ENCODE measurements at places on chromosomes 6 and 20. TPM values are rescaled to one million over a fixed set of nuclear protein-coding genes. Genes with fewer than 3 reads are reported as not detected.

DNA sequence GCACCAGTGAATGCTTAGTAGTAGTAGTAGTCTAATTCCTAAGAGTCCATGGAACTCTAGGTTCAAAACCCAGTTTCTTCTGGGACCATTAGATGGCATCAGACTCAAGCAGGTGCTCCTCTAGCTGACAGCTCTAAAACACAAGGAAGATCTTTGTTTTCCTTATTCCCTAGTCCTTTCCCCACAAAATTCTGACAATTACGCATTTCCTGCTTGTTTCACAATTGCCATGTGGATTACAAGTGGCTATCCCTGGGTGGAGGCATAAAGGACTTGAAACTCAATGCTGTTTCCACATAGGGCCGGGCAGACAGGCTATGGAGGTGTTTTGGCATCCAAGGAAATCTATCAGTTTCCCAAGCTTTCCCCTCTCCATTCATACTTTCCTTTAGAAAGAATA lies 9.2 kb upstream of the HLA-DOB start:
- H3K27ac ChIP-seq, result no peak overlapping the region
- no peak overlapping the region for H3K4me3 ChIP-seq
- no peaks in the 10 kb centered on the region for H3K27me3 ChIP-seq

- no peak for DNase-seq
- H3K27ac ChIP-seq, result no peak overlapping the region
- H3K36me3 ChIP-seq, result no peaks in the 10 kb centered on the region
- no peak overlapping the region for H3K4me3 ChIP-seq
- H3K4me1 ChIP-seq, result peaks cover 4% of the 10 kb centered on the region
These were observed 48.9 kb upstream of the BHLHE23 start for GRCh38 chr20:63055575-63056235.

GRCh38 chr20:63151554-63152321 lies 64.2 kb downstream of the YTHDF1 start:
- H3K4me1 ChIP-seq, result no peaks in the 10 kb centered on the region
- H3K27me3 ChIP-seq, result no peaks in the 10 kb centered on the region
- no peak for DNase-seq
- H3K4me3 ChIP-seq, result no peak overlapping the region
- no peaks in the 10 kb centered on the region for H3K36me3 ChIP-seq
- no peak overlapping the region for H3K27ac ChIP-seq

GRCh38 chr6:77015350-77015749 lies 447.9 kb downstream of the HTR1B start:
- H3K4me3 ChIP-seq, result no peak overlapping the region
- no peak overlapping the region for H3K27ac ChIP-seq
- H3K36me3 ChIP-seq, result no peaks in the 10 kb centered on the region
- no peak for DNase-seq
- no peaks in the 10 kb centered on the region for H3K27me3 ChIP-seq

DNA sequence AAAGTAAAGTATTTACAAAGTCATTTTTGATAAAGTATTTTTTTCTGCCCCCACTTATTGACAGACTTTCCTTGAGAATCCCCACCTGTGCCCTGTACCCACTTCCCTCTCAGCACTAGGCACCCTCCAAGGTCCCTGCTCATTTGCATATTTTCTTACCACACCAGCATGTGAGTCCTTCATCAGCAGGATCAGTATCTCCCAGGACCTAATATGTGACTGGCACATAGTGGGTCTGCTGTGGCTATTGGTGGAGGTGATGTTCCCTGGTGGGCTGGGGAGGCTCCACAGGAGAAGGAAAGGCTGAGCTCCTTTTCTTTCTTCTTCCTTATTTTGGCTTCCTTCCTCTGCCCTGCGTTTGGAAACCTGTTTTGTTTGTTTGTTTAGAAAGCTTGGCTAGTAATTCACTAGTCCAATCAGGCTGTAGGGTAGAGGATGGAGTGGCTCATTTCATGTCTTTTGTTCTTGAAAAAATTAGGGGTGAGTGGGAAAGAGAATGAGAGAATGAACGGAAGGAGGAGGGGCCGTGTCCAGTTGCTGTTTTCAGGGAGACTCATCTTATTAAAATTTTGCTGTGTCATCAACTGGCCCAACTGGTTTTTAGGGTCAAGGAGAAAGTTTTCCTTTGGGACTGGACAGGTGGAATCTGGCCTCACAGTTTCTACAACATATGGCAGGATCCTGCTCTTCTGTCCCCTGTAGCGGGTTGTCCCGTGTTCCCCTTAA lies 2.8 kb upstream of the RNF24 start:
- no peaks in the 10 kb centered on the region for H3K36me3 ChIP-seq
- H3K4me1 ChIP-seq, result peaks cover 26% of the 10 kb centered on the region
- H3K27me3 ChIP-seq, result no peaks in the 10 kb centered on the region
- DNase-seq, result peak; percentile 42
- no peak overlapping the region for H3K4me3 ChIP-seq
- peak overlapping the region; percentile 36 for H3K27ac ChIP-seq

DNA sequence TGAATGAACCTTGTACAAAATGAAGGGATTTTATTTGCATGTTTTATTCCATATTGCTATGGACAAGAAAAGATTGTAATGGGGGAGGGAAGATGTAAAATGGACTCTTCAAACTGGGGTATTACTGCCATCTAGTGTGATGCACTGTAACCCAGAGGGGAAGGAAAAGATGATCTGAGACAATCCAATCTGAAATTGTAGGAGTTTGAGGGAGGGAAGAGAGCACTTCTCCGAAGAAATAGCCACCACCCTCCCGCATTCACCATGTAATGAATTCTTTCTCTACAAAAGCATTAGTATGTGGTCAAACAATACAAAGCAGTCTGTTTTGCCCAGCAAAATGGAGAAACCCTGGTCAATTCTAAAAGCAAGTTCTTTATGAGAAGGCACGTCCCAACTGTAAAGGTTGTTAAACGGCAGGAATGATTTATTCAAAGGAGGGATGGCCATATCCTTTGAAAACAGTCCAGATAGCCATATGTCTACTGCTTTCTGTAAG lies 679.5 kb upstream of the NRSN1 start:
- H3K27ac ChIP-seq, result no peak overlapping the region
- DNase-seq, result no peak
- H3K4me1 ChIP-seq, result peaks cover 12% of the 10 kb centered on the region
- no peaks in the 10 kb centered on the region for H3K27me3 ChIP-seq
- H3K36me3 ChIP-seq, result no peaks in the 10 kb centered on the region
- no peak overlapping the region for H3K4me3 ChIP-seq

- DNase-seq, result no peak
- no peak overlapping the region for H3K27ac ChIP-seq
- no peaks in the 10 kb centered on the region for H3K36me3 ChIP-seq
- no peaks in the 10 kb centered on the region for H3K27me3 ChIP-seq
- H3K4me1 ChIP-seq, result no peaks in the 10 kb centered on the region
- no peak overlapping the region for H3K4me3 ChIP-seq
These were observed 101.7 kb upstream of the SPACA1 start for GRCh38 chr6:87945966-87946365.

DNA sequence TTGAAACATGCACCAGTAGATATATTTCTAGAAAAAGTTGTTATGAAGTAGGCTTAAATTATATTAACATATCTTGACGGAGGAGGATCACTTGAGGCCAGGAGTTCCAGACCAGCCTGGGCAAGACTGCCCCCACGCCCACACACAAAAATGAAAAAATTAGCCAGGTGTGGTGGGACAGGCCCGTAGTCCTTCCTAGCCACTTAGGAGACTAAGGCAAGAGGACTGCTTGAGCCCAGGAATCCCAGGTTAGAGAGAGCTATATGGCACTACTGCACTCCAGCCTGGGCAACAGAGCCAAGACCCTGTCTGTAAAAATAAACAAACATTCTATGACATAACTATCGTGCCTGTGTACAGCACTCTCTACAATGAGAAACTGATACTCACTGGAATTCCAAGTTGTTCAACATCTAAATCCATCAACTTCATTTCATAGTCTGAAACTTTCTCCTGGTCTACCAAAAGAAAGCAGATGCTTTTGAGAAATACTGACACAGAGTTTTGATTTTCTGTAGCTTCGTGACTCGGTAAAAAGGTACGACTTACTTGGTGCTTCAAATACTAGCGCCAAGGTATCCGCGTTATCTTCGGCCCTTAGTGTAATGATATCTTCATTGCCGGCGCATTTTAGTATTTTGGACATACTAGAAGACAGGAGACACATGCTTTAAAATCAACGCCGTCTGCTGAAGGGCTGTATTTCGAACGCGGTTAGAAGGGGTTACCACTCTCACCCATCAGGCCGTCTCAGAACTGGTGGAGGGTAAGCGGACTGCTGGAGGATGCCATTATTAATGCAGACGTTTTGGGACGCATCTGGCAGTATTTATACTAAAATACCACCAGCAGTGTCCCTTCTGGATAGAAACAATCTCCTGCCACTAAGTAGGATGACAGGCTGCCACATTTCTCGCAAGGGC lies 1.3 kb downstream of the PCNA start:
- H3K4me3 ChIP-seq, result peak overlapping the region; percentile 27
- DNase-seq, result no peak
- no peaks in the 10 kb centered on the region for H3K27me3 ChIP-seq
- H3K4me1 ChIP-seq, result peaks cover 13% of the 10 kb centered on the region

DNA sequence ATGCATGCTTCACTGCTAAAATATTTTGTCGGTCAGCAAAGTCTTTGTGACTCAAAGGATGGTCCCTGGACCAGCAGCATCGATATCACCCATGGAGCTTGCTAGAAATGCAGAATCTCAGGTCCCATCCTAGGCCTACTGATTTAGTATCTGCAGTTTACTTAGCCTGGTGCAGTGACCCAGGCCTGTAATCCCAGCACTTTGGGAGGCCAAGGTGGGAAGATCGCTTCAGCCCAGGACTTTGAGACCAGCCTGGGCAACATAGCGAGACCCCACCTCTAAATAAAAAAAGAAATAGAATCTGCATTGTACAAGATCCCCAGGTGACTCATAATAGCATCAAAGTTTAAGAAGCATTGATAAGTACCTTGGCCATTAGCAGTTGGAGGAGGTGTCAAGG lies 248.7 kb downstream of the CD83 start:
- no peak for DNase-seq
- H3K36me3 ChIP-seq, result no peaks in the 10 kb centered on the region
- no peaks in the 10 kb centered on the region for H3K4me1 ChIP-seq
- H3K27ac ChIP-seq, result no peak overlapping the region

DNA sequence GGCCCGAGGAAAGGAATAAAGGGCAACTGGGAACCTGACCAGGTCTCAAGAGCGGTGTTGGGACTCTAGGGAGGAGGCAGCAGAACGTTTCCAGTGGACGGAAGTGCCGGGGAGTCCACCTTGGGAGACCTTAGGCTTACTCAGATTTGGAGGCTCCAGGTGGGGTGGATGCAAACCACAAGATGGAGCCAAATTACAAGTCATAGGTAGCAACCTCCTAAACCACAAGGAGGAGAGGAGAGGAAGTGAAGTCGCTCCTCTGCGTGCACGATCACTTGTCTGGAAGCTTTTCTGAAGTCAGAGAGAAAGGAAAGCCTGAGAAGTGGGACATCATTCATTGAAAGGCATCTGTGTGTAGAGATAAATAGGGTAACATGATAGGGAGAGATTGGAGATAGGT lies 9.3 kb downstream of the HLA-DOA start:
- no peaks in the 10 kb centered on the region for H3K27me3 ChIP-seq
- H3K4me1 ChIP-seq, result no peaks in the 10 kb centered on the region
- no peak for DNase-seq

DNA sequence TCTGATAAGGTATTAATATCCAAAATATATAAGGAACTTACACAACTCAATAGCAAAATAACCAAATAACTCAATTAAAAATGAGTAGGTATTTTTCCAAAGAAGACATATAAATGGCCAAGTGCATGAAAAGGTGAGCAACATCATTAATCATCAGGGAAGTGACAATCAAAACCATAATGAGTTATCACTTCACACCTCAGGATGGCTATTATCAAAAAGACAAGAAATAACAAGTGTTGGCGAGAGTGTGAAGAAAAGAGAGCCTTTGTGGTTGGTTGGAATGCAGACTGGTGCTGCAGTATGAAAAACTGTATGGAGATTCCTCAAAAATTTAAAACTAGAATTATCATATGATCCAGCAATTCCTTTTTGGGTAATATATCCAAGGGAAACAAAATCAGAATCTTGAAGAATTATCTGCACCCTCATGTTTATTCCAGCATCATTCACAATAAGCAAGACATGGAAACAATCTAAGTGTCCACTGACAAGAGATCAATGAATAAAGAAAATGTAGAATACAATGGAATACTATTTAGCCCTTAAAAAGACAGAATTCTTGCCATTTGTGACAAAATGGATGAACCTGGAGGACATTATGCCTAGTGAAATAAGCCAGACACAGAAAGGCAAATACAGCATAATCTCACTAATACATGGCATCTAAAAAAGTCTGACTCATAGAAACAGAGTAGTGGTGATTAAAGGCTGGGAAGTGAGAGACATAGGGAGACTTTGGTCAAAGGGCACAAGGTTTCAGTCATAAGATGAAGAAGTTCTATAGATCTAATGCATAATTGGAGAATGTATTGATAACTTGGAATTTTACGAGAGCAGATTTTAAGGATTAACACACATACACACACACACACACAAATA lies 175.6 kb downstream of the FOXA2 start:
- DNase-seq, result no peak
- H3K27me3 ChIP-seq, result no peaks in the 10 kb centered on the region

GRCh38 chr6:79735183-79735582 lies 104.1 kb downstream of the SH3BGRL2 start:
- no peaks in the 10 kb centered on the region for H3K36me3 ChIP-seq
- DNase-seq, result no peak
- H3K4me3 ChIP-seq, result no peak overlapping the region
- H3K27ac ChIP-seq, result no peak overlapping the region
- no peaks in the 10 kb centered on the region for H3K27me3 ChIP-seq

DNA sequence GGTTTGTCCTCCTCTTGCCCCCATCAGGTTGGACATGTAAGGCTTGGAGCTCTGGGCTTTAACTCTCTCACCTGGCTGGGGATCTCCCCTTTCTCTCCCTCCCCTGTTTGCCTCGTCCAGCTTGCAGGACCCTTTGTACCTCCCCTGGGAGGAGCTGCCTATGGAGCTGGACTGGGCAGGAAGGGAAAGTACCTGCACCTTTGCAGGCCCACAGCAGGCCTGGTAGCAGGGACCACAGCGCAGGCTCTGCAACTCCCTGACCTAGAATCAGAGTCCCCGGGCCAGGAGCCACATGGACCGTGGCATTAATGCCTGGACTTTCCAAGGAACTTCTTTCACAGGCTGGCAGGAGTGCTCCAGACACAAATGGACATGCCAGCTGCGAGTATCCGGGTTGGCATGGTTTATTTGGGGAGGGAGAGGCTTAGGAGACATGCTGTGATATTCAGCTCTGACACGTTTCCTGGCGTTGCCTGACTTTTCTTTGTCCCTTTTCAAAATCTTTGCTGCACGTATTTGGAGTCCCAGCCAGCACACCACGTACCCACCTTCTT lies 268.5 kb upstream of the EXOC2 start:
- H3K27ac ChIP-seq, result no peak overlapping the region
- H3K27me3 ChIP-seq, result no peaks in the 10 kb centered on the region
- no peaks in the 10 kb centered on the region for H3K4me1 ChIP-seq
- no peak for DNase-seq
- H3K4me3 ChIP-seq, result no peak overlapping the region

DNA sequence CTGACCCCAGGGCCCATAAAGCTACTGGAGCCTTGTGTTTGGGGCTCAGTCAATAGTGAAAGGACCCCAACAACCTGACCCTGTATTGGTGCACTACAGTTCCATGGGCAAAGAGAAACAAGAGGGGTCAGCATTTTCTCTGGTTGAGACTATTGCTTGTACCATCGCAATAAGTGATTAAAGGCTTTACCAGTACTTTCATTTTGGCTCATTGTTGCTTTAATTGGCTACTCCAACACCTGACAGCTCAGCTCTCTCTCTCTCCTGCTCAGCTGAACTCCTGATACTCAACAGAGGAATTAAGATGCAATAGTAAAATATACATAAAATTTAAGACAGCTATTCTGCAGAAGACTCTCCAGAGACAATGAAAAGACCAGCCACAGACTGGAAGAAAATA lies 17.8 kb downstream of the CD93 start:
- H3K27ac ChIP-seq, result no peak overlapping the region
- no peak overlapping the region for H3K4me3 ChIP-seq
- no peak for DNase-seq

Gene EXOC2
- total RNA-seq, result 32.5 TPM

Gene RIPOR2
- total RNA-seq, result 7.2 TPM

Gene TRIM15
- total RNA-seq, result not detected

Gene KIAA1755
- 1.0 TPM for total RNA-seq

All from thyroid gland (tissue), 4 donors.